ENCODE measurements at places on chromosomes 7 and 10.

DNA sequence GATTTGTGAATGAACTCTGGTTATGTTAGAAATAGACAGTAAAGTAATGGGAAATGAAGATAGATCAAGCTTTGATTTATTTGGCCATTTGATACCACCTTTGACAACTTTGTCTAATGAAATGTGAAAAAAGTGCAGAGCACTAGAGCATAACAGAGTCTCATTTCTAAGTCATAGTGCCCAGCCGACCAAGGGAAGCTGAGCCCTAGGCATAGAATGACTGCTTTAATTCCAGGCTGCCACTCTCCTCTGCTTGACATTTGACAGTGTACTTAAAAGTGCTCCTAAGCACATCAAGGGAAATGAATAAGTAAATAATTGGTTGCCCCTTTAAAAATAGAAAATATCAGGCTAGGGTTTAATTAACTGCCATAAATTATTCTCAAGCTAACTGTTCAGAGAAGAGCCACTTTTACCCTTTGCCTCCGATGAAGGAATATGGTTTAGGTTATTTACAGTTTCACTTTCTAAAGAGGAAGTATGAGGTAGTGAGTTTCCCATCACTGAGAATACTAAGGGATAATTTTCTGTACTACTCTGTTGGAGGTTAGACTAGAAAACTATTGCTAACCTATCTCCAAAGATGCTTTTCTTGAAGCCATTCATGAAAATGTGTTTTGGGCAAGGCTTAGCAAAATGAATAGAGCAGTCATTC, 591.6 kb downstream of the REEP3 start:
- no peak for DNase-seq

GRCh38 chr7:15228831-15229230, 326.3 kb upstream of the DGKB start:
- no peak for DNase-seq

DNA sequence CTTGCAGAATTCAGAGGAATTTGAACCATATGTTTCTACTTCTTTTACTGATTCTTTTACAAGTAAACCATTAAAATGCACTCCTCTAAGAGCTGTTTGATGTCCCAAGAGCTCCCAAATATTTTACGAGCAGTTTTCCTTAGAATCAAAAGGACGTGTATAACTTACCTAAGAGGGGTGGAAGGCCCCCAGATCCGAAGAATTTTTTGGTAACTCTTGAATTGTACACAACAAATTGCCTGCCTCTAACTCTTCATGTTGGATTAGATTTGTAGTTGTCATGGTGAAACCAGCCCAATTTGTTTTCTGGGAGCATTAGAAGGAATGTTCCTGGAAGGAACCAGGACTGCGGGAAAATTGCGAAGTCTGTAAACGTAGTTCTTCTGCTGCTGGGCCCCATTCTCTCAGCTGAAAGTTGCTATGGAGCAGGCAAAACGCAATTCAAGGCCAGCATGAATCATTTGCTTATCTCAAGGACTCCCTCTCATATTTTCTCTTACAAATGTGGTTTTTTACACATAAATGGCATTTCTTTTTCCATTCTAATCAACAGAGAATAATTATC, 124.8 kb upstream of the TMEM72 start:
- DNase-seq, result no peak

GRCh38 chr7:92763636-92764423, 72.5 kb downstream of the CDK6 start:
- no peak for DNase-seq

- DNase-seq, result peak; percentile 14
These were observed 86.5 kb upstream of the NMT2 start for GRCh38 chr10:15254808-15255648.

DNA sequence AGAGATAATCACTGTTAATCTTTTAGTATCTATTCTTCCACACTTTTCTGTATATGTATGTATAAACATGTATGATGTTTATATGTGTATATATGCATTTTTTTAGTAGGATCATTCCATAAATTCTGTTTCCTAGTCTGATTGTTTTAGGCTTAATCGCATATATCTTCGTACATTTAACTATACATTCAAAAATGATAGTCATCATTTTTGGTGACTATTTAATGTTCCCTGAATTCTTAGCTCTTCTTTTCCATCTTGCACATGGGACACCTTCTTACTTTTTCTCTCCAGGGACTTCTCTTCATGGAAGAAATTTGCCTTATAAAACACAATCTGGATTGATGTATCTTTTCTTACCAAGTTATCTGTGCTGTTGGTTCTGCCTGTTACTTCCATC, 42.1 kb downstream of the ZNF277 start:
- DNase-seq, result no peak

- peak; percentile 23 for DNase-seq
These were observed 95.0 kb downstream of the CNOT4 start for GRCh38 chr7:135414850-135415439.

DNA sequence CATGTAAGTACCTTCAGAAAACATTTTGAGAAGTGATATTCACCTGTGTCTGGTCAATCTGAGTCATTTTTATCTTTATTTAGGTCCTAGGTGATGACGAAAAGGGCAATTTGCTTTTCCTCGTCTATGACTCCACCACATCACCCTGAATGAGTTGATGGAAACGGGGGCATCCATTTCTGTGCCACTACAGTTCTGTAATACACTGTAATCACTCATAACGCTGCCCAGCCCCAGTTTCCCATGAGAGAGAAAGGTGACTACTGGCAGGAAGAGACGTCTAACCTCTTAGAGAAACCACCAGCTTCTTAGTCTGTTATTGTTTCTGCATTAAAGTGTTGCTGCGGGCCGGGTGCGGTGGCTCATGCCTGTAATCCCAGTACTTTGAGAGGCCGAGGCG, 205.3 kb upstream of the MKLN1 start:
- no peak for DNase-seq

DNA sequence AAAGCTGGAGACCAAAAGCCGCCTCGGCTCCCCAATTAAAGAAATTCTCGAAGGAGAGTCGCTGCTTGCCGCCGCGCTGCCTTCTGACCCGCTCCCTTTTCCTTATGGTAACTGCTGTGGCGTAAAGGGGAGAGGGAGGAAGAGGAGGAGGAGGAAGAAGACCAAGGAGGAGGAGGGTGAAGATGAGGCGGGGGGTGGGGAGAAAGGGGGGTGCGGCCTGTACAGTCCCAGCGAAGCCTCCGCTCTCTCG, 388 bp downstream of the CNOT4 start:
- DNase-seq, result no peak

DNA sequence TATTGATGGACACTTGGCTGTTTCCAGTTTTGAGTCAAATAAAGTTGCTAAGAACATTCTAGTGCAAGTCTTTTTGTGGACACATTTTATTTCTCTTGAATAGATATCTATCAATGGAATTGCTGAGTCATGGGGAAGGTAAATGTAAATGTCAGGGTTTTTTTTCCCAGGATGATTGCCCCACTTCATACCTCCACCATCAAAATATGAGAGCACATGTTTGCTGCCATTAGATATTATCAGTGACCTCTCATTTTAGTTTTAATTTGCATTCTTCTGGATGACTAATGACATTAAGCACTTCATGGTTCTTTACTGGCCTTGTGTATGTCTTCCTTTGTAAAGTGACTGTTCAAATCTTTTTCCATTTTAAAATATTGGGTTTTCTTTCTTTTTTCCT, 45.7 kb downstream of the PAPSS2 start:
- DNase-seq, result no peak

- DNase-seq, result peak; percentile 79
These were observed 11.3 kb upstream of the SAMD8 start for GRCh38 chr10:75099952-75100763.

- no peak for DNase-seq
These were observed 560.3 kb downstream of the ATRNL1 start for GRCh38 chr10:115653473-115653872.

- DNase-seq, result no peak
These were observed 163.2 kb downstream of the TNS3 start for GRCh38 chr7:47418601-47419309.

- no peak for DNase-seq
These were observed 6.9 kb downstream of the NT5C2 start for GRCh38 chr10:103186128-103186527.

GRCh38 chr10:84510121-84510520, 181.7 kb downstream of the CCSER2 start:
- no peak for DNase-seq

DNA sequence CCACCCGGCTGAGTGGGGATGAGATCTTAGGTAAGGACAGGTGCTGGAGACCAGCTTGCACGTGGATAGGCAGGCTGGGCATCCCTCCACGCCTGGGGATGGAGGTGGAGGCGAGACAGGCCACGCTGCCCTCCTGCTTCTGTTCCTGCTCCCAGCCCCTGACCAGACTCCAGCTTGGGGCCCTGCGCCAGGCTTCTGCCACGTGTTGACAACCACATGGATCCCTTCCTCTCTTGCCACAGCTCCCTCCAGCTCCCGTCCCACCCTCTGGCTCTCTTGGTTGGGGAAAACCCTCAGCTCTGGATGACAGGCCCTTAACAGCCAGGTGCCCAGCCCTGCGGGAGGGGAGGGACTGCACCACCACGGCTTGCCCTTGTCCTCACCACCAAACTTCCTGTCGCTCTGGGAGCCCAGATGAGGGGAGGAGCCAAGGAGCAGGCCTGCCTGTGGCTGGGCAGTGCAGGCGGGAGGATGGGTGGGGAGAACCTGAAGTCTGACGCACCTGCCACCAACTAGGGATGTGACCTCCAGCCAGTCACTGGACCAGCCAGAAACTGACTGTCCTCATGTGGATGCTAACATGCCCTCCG, 36.0 kb downstream of the KCNH2 start:
- DNase-seq, result peak; percentile 65

DNA sequence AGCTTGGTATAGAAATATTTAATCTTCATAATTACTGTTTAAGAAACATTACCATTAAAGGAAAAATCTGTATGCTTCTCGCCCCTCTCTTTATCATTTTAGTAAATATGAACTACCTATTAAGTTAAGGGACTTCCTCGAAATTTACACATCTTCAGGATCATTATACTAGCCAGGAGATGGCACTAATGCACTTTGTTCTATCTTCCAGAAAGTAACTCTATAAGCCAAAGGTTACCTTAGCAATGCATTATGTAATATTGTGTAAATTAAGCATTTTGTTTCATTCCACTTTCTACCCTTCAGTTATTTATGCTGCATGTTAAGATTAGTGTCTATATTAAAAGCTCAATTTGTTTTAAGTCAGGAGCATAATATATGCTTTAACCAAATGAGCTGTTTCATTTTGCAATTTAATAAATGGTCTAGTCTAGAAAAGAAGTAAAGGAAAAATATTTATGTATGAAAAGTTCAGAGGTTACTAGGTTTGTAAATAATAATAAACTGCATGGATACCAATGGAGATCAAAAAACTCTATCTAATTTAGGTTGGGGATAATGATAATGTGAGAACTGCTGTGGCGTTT, 128.5 kb downstream of the ANKRD7 start:
- DNase-seq, result no peak

DNA sequence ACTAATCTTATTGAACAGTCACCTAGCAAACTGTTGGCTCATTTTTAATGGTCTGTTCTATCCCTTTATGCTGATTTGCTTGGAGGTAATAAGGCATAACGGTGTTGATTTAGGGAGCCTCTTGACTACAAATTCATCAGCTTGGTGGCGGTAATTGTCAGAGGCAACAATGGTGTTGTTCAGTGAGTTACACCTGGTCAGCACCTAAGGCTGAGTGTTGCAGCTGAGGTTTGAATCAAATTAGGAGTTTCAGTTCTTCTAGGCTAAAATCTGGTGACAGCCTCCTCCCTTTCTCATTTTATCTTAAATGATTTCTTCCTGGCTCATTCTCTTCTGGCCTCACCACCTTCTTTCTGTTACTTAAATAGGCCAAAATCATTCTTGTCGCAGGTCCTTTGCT, 42.3 kb upstream of the SP8 start:
- DNase-seq, result no peak

GRCh38 chr7:113764401-113765035, 154.3 kb downstream of the PPP1R3A start:
- DNase-seq, result no peak

- DNase-seq, result no peak
These were observed 16.7 kb downstream of the RET start for GRCh38 chr10:43093423-43094076.

DNA sequence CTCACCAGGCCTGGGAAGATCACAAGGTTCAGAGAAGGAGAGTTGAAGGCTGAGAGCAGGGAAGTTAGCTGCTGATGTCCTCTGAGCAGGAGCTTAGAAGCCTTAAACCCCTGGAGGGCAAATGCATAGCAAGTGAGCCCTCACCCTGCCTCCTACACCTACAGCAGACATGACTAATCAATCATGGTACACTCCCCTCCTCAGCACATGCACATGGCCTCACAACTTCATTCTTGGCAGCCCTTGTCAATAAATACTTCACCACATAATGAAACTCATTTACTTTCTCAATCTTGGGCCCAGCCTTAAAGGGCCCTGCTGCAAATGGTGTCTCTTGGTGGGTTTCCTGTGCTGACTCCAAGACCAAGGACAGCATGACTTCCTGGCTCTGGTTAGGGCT, 12.9 kb downstream of the MMRN2 start:
- no peak for DNase-seq

DNA sequence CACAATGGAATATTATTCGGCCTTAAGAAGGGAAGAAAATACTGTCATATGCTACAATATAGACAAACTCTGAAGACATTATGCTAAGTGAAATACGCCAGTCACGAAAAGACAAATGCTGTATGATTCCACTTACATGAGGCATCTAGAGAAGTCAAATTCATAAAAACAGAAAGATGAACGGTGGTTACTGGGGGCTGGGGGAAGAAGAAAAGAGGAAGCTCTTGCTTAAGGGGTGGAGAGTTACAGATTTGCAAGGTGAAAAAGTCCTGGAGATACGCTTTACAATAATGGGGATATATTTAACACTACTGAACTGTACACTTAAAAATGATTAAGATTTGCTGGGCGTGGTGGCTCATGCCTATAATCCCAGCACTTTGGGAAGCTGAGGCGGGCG, 49.0 kb downstream of the PSMC2 start:
- no peak for DNase-seq

DNA sequence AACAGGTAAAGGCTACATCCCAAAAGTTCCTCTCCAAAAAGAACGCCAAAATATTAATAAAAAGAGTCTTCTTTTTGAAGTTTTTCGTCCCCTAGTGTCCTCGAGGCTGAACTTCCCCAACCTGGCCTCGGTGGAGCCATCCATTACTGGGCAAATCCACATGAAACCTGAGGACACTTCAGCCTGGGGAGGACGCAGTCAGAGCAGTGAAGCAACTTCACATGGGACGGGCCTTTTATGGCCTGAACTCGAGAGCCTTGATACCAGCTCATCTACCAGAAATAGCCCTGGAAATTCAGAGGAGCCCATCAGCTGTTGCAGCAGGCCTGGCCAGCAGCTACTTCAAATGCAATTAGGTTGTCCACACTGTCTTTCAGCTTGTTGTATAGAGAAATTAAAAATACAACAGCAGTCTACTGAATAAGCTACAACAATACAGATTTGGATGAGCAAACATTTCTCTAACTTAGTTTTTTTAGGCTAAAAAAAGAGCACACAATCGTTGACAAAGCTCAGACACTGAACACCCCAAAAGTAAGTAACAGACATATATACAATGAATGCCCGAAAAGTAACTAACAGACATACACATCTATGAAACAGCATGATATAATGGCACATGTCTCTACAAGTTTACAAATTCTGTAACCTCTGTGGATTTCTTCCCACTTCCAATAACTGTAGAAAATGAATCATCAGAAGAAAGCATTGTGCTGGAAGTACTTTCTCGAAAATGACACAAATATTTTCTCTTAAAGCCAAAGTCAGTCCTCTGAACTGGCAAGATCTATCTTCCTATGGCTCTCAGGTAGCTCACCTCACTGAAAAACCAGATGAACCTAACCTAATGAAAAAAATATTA, at the start of gene SVIL:
Gene SVIL, minus strand, starts transcription at position 208 of the 862 bp plus-strand sequence. CDS start 79,913 bp downstream, outside the sequence.
- no peak for DNase-seq
